ENCODE measurements at places on chromosomes 7 and 10.

DNA sequence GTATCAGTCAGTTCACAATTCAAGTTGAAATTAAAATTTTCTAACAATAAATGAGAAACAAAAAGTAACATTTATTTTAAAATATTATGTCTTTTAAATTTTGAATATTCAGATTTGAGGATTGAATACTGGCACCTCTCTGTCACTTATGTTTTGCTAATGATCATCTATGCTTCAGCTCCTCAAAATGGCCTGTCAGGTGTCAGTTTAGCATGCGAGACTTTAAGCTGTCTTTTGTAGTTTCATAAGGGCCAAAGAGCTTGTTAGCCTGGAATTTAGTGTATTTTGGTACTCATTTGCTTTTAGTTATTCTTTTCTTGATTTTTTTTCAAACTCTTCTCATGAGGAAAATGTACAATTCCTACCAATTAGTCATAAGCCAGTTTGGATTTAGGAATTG is 102.0 kb upstream of the RPA3 start:
- no peak for DNase-seq

- DNase-seq: no peak
Observed at GRCh38 chr10:371515-371914, 236.3 kb downstream of the ZMYND11 start.

DNA sequence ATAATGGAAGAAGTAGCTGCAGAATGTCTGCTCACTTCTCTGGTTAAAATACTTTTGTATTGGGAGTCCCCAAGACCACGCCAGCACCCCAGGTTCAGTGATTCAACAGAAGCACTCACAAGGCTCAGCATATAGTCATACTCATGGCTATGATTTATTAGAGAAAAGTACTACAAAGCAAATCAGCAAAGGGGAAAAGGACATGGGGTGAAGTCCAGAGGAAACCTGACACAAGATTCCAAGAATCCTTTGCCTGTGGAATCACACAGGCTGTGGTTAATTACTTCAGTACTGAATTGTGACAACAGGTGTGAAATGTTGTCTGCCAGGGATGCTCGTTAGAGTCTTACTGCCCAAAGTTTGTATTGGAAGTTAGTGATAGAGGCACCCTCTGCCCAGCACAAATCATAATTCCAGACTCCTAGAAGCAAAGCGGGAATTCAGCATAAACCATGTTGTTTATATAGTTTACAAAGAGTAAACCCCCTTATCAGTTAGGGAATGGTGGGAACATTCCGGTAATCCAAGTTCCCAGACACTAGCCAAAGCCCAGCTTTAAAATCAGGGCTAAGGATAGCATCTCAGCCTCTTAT is 79.4 kb downstream of the HYCC1 start:
- no peak for DNase-seq

DNA sequence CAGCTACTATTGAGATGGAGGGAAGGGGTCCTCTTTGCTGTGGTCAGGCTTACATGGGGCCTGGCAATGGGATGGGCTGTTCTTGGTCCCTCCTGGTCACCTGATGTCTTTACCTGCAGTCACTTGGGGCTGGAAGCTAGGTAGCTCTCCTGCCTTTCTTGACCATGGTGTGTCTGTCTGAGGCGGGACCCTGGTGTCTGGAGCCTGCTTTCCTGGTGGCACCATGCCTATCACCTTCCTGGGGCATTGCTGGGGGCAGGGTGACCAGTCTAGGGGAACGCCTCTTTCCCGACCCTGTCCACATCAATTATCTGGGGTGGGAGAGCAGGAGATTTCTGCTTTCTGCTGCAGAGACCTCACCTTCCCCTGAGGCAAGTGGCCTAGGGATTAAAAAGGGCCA is 55.6 kb downstream of the ARHGAP22 start:
- no peak for DNase-seq

GRCh38 chr7:4134631-4135030 is 547.5 kb upstream of the FOXK1 start:
- no peak for DNase-seq

DNA sequence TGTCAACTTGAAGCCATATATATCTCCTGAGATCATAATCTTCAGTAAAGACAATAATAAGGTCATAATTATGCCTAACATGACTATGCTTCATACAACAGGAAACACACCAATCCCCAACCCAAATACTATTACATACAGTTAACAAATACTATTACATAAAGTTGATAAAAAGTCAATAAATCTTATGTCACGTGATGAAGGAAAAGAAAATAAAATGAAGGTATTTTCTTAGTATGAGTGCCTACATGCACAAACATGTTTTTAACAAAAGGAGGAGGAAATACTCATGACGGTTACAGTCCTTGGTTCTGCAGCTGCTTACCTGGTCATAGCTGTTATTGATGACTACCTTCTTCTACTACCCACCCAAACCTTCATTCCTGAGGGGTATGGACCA is 810.7 kb downstream of the PHTF2 start:
- DNase-seq: no peak

GRCh38 chr10:79923145-79923544 is 25.8 kb downstream of the SFTPD start:
- DNase-seq: no peak

- no peak for DNase-seq
Observed at GRCh38 chr10:106830471-106830870, 334.0 kb downstream of the SORCS1 start.

- no peak for DNase-seq
Observed at GRCh38 chr10:99297033-99297432, 32.1 kb upstream of the CNNM1 start.

DNA sequence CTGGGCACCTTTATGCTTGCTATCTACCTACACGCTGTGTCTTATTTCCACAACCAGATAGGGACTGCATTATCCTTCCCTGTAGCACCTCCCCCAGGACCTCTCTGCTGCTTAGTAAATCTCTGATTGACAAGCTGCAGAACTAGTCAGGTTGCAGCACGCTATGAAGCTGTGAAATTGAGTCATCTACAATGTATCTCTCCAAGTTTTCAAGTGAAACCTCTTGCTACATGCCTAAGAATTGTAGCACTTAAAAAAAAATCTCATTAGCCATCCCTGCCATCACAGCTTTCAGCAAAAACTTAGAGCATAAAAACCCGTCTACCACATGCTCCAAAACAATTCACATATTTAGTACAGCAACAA is 69.7 kb upstream of the FGFR2 start:
- DNase-seq: no peak

DNA sequence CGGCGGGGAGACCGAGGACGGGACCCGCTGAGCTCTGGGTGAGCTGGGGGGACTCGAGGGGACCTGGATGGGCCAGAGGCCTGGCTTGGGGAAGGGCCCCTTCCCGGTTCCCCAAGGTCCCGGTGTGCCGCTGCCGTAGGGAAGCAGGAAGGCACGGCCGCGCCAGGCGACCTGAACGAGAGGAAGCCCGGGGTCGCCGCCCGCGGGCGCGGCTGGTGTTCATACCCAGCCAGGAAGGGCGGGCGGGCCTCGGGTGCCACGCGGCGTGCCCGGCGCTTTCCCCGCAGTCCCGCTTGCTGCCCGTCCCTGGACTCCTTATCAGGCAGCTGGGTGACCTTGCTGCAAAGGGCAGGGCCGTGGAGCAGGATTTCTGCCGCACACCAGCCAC is 38.0 kb downstream of the ZNF777 start:
- DNase-seq: peak; percentile 13

DNA sequence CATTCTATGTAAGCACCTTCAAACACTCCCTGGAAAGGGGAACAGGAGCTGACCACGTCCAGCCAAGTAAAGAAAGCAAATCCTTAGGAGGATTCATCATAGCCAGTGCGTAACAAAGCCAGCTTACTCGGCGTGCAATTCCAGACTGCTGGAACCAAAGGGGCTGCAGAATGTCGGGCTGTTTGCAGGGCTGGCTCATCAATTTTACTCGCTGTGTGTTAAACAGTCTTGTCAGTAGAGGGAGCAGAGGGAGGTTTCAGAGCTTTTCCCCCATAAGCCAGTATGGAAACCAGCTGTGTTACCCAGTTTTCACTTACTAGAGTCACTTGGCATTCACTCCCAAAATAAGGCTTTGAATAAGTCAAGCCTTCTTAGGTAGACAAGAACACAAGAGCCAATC is 127.1 kb downstream of the KMT2E start:
- peak; percentile 25 for DNase-seq

DNA sequence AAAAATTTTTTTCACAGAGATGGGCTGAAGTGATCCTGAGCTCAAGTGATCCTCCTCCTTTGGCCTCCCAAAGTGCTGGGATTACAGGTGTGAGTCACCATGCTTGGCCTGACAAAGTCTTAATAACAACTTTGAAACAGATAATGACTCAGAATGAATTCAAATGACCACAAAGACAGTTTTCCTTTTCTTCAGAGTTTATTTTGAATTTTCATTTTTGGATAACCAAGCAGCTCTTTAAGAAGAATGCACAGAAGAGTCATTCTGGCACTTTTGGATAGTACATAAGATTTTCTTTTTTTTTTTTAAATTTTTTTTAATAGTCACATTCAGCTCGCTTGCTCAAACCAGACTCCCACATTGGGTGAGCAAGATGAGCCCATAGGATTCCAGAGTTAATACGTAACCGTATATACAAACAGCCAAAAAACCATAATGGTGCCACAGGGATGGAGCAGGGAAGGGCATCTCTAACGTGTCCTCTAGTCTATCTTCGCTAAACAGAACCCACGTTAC is 43.0 kb upstream of the NMT2 start:
- no peak for DNase-seq

DNA sequence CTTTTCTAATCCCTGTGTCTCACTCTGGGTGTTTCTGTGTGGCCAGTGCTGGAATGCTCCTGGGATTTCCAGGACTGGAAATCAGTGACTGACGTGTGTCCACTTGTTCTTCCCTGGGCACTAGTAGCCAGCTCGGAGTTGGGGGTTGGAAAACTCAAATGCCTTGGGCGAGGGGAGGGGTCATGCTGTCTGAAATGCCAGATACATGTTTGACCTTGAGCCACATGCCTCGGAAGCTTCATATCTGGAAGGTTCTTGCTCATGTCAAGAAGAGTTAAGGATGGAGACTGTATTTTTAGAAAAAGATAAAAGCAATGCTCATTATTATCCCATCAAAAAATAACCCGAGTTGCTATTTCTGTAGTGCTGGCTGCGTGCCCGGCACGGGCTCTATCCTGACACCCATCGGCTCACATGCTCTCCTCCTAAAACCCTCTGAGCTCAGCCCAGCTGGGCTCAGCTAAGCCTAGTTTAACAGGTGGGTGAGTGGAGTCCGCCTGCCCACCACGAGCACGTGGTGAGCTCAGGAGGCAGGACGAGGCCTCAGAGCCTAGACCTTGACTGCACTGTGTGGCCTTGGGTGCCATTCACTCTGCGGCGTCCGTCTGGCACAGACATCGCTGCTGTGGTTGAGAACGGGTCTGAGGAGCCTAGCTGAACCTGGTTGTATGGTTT is 6.4 kb downstream of the DPYSL4 start:
- DNase-seq: no peak

DNA sequence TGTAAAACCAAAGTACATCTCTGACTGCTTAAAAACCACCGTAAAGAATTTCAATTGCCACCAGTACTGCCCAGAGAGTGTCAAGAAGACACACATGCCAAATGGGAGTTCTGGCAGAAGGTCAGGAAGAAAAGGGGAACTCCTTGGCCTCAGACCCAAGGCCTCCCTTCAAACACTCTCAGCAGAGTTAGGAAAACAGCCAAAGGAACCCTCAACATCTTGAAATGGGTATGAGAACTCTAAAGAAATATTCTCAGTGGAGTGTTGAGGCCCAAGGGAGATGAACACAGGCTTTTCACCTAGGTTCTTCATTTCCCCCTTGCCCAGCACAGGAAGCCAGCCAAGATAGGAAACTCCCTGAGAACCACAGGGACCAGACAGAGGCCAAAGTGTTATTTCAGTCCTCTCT is 96.1 kb upstream of the ASAH2 start:
- no peak for DNase-seq

DNA sequence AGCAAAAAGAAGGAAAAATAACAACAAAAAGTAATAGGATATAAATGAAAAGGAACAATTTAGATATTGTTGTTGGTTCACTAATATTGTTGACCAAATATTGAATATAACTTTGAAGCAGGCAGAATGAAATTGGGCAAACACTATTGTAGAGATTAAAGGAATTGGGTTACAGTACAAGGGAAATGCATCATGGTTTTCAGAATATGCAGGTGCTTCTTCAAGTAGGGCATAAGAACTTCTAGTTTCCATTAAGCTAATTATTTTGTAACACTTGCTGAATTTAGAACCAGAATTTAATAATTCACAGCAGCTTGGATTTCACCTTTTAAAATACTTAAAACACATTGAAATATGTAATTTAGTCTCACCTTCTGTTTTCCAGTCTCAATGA is 36.5 kb downstream of the RPA3 start:
- DNase-seq: peak; percentile 24

DNA sequence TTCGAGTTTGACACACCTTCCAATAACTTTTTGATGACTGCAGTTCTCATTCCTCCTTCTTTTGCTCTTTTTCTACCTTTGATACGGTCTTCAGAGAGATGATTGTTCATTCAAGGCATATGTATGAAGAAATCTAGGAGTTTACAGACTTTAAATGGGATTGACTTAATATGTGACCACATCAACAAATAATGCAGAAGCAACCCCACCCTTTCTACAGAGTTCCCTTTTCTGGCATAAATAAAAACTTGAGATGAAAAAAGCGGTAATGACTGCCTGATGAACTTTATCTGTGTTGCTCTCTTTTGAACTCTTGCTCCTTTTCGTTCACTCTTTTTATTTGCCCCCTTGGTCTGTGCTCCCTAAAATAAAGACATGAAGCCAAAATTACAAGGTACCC is 161.7 kb downstream of the C7orf25 start:
- DNase-seq: no peak

- no peak for DNase-seq
Observed at GRCh38 chr7:55071411-55072175, 52.8 kb downstream of the EGFR start.

DNA sequence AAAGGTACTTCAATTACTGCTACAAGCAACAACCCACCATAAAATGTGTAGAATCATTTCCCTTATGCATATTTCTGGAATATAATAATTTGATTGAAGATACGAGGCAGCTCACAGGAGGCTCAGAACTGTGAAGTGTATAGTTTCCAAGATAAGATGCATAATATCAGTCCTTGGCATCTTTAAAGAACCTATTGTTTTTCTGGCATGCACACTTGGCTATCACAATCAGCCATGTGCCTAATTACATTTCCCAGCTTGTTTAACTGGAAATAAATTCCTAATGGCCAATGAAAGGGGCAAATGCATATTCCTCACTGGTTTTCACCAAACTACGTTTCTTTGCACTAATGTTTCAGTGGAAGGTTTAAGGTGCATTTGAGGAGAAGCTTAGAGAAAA is 83.4 kb upstream of the LRRC18 start:
- DNase-seq: no peak

DNA sequence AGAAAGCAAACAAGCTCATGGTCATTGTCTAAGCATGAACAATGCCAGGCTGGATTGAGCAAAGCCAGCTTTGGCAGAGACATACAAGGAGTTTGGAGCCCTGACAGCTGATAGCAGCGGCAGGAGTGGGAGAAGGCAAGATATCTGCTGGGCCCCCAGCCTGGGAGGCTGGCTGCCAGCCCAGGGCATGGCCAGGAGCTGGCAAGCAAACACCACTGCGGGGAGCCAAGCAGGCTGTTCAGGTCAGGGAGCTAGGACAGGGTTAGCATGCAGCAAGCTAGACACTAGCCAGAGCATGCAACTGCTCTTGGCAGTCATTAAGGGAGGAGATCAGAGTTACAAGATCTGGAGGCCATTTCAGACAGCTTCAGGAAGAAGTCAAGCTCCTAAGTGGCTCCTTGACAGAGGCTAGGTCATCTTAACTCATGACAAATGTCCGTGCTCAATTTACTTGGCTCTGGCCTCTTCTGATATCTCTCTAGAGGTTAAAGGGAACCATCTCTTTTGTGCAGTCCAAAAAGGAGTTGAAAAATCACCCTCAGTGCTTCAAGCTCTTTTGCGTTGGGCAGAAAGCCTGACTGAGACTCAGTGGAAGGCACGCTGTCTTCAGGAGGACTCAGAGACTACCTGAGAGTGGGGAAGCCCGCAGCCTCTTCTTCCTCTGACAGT is 436.8 kb upstream of the C7orf33 start:
- DNase-seq: no peak
